ENCODE measurements at places on chromosomes 13 and 19. TPM values are rescaled to one million over a fixed set of nuclear protein-coding genes. Genes with fewer than 3 reads are reported as not detected.

DNA sequence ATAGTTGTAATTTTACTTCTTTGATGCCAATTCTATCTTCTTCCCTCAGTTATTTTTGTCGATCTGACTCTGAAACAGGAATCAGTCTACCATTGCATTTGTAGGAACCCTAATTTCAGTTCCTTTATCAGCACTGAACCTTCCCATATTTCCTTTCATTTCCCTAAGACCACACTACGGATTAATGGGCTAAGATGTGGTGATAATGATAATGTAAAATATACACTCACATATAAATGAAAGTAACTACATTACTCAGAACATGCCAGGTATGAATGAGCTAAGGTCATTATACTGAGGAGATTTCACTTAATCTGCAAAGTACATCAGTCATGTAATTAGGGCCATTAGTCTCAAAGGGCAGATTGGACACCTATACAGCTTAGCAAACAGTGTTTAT lies 60.2 kb upstream of the RFC3 start:
- no peak for DNase-seq
- no peak overlapping the region for H3K4me3 ChIP-seq
- H3K4me1 ChIP-seq, result peaks cover 7% of the 10 kb centered on the region
- no peaks in the 10 kb centered on the region for H3K36me3 ChIP-seq
- no peak overlapping the region for H3K27ac ChIP-seq
- no peaks in the 10 kb centered on the region for H3K27me3 ChIP-seq

Gene TPTE2
- total RNA-seq, result not detected

- no peaks in the 10 kb centered on the region for H3K4me1 ChIP-seq
- no peak overlapping the region for H3K4me3 ChIP-seq
- no peak overlapping the region for H3K27ac ChIP-seq
- no peak for DNase-seq
- no peaks in the 10 kb centered on the region for H3K27me3 ChIP-seq
- H3K36me3 ChIP-seq, result no peaks in the 10 kb centered on the region
These were observed 12.0 kb upstream of the MYO1F start for GRCh38 chr19:8589177-8589714.

Gene CBY2
- not detected for total RNA-seq

DNA sequence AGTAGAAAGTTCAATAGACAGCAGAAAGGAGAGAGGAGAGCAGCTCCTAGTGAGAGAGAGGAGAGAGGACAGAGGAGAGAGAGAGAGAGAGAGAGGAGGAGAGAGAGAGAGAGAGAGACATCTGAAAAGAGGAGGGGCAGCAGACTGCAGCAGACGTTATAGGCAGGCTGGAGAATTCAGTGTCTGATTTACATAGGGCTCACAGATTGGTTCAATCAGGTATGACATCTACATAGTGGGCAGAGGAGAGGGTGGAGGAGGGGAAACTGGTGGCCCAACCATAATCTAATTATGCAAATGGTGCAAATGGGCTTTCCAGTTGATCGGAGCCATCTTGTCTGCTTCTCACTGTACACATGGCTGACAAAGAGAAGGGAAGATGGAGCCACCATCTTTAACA lies 221.3 kb upstream of the TRPC4 start:
- H3K36me3 ChIP-seq, result no peaks in the 10 kb centered on the region
- H3K27me3 ChIP-seq, result no peaks in the 10 kb centered on the region
- peak; percentile 21 for DNase-seq
- H3K4me3 ChIP-seq, result no peak overlapping the region
- no peak overlapping the region for H3K27ac ChIP-seq

DNA sequence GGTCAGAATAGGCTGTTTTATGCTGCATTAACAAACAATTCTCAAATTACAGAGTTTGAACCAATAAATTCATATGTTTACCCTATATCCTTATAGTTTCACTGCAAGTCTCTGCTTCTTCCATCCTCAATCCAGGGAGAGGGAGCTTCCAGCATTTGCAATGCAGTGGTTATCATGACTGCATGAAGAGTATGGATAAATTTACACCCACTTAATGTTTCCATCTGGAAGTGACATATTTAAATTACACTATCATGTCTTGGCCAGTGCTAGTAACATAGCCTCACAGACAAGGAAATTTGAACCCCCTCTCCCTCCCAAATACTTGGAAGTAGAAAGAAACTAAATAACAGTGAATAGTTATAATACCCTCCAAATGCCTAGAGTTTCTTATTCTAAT lies 33.5 kb upstream of the UFM1 start:
- no peak overlapping the region for H3K4me3 ChIP-seq
- no peaks in the 10 kb centered on the region for H3K4me1 ChIP-seq
- no peaks in the 10 kb centered on the region for H3K27me3 ChIP-seq
- H3K36me3 ChIP-seq, result no peaks in the 10 kb centered on the region
- DNase-seq, result no peak

- no peaks in the 10 kb centered on the region for H3K27me3 ChIP-seq
- no peaks in the 10 kb centered on the region for H3K4me1 ChIP-seq
- no peak for DNase-seq
- H3K4me3 ChIP-seq, result no peak overlapping the region
- H3K27ac ChIP-seq, result no peak overlapping the region
These were observed 157.5 kb downstream of the PCDH20 start for GRCh38 chr13:61258185-61258584.

DNA sequence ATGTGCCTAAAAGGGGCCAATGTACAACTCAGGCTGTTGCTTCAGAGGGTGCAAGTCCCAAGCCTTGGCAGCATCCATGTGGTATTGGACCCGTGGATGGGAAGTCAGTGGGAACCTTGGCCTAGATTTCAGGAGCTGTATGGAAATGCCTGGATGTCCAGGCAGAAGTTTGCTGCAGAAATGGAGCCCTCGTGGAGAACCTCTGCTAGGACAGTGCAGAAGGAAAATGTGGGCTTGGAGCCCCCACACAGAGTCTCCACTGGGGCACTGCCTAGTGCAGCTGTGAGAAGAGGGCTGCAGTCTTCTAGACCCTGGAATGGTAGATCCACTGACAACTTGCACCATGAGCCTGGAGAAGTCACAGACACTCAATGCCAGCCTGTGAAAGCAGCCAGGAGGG lies 28.5 kb downstream of the GPC5 start:
- no peak for DNase-seq
- no peaks in the 10 kb centered on the region for H3K27me3 ChIP-seq
- no peak overlapping the region for H3K4me3 ChIP-seq
- H3K4me1 ChIP-seq, result no peaks in the 10 kb centered on the region
- H3K36me3 ChIP-seq, result no peaks in the 10 kb centered on the region

Gene POP4
- 81.9 TPM for total RNA-seq

Gene MUC16
- total RNA-seq, result not detected

DNA sequence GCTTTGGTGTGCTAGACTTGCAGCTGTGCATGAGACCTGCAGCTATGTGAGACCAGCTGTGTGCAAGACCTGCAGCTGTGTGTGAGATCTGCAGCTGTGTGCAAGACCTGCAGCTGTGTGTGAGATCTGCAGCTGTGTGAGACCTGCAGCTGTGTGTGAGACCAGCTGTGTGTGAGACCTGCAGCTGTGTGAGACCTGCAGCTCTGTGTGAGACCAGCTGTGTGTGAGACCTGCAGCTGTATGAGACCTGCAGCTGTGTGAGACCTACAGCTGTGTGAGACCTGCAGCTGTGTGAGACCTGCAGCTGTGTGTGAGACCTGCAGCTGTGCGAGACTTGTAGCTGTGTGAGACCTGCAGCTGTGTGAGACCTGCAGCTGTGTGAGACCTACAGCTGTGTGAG lies 6.7 kb upstream of the DCUN1D2 start:
- H3K4me3 ChIP-seq, result no peak overlapping the region
- peaks cover 21% of the 10 kb centered on the region for H3K4me1 ChIP-seq
- no peak overlapping the region for H3K27ac ChIP-seq
- H3K27me3 ChIP-seq, result no peaks in the 10 kb centered on the region
- H3K36me3 ChIP-seq, result peaks cover 65% of the 10 kb centered on the region

Gene KLK4
- 0.48 TPM for total RNA-seq

DNA sequence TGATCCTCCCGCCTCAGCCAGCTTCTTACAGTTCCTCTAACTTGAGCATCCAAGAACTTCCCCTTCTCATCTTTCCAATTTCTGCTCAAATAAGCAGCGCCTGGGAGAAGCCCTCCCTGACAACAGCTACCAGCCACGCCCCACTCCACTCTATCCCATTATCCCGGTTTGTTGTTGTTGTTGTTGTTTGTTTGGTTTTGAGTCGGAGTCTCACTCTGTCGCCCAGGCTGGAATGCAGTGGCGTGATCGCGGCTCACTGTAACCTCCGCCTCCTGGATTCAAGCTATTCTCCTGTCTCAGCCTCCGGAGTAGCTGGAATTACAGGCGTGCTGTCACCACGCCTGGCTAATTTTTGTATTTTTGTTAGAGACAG lies 822 bp upstream of the PTPRS start:
- DNase-seq, result no peak
- no peaks in the 10 kb centered on the region for H3K4me1 ChIP-seq
- no peak overlapping the region for H3K27ac ChIP-seq
- H3K36me3 ChIP-seq, result no peaks in the 10 kb centered on the region

Gene ZNF536
- 14.2 TPM for total RNA-seq

Gene PLEKHF1
- 1.7 TPM for total RNA-seq

GRCh38 chr13:30033681-30034457 lies 183.5 kb upstream of the UBL3 start:
- peak overlapping the region; percentile 16 for H3K27ac ChIP-seq
- no peaks in the 10 kb centered on the region for H3K36me3 ChIP-seq
- no peak overlapping the region for H3K4me3 ChIP-seq
- H3K4me1 ChIP-seq, result peaks cover 32% of the 10 kb centered on the region

Gene LILRA2
- not detected for total RNA-seq

Gene POU4F1
- total RNA-seq, result 97.0 TPM

DNA sequence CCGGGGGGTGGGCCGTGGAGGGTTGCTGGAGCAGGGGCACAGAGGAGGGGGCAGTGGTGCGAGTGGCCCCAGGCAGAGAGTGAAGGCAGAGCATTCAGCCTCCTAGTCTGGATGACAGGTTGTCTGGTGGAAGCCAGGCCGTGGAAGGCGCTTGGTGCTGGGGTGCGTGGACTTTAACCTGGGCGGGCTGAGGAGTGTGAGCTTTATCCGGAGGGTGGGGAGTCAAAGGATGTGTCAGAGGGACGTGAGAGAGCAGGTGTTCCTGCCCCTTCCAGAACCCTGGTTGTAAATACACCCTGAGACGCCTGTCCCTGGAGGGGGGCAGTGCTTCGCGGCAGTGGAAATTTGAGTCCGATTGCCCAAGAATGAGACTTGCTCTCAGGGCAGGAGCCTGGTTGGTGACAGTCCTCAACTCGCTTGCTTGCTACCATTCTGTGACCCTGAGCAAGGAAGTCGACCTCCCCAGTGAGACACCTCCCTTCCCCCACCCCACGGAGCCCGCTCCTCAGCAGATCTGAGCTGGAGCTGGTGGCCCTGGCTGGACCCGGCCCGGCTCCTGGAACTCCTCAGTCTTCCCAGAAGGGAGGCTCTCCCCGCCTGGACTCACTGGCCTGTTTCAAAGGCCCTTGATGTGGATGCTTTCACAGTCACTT lies 2.3 kb downstream of the SPPL2B start:
- peaks cover 4% of the 10 kb centered on the region for H3K36me3 ChIP-seq
- no peak overlapping the region for H3K4me3 ChIP-seq
- H3K27me3 ChIP-seq, result no peaks in the 10 kb centered on the region
- no peak overlapping the region for H3K27ac ChIP-seq
- H3K4me1 ChIP-seq, result peaks cover 34% of the 10 kb centered on the region

DNA sequence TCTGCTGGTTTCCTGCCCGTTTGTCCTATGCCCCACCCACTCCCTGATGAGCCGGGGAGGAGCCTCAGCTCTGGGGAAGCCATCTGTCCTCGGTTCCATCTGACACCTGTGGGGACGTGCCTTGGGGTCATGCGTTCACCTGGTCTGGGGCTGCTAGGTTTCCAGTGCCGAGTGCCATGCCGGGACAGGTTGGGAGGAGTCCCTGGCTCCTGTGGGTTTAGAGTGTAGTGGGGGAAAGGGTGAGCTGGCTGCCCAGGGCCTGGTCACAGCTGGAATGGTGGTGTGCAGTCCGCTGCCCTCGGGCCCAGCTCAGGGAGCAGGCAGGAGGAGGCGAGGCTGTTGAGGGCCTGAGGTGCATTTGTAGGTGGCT lies 2.5 kb downstream of the KDM4B start:
- H3K4me3 ChIP-seq, result peak overlapping the region; percentile 66
- DNase-seq, result no peak
- H3K27me3 ChIP-seq, result no peaks in the 10 kb centered on the region
- H3K36me3 ChIP-seq, result no peaks in the 10 kb centered on the region
- no peak overlapping the region for H3K27ac ChIP-seq
- peaks cover 5% of the 10 kb centered on the region for H3K4me1 ChIP-seq

DNA sequence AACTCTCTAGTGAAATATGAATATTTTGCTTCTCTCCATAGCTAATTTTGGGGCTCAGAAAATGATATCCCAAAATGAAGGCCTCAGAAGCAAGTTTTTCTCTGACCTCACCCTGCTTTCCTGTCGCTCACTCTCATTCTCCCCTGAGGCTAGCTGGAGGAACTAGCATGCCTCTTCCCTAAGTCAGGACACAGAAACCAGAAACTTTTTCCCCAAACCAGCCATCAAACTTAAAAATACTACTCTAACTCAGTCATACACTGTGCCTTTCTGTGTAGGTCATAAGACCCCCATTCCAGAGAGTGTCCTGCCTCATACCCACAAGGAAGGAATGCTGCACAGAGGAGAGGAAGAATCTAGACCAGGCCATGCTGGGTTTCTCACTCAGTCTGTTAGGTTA lies 329.6 kb downstream of the PCDH20 start:
- no peak overlapping the region for H3K4me3 ChIP-seq
- H3K27ac ChIP-seq, result no peak overlapping the region
- H3K36me3 ChIP-seq, result no peaks in the 10 kb centered on the region
- no peak for DNase-seq
- no peaks in the 10 kb centered on the region for H3K4me1 ChIP-seq
- H3K27me3 ChIP-seq, result no peaks in the 10 kb centered on the region

DNA sequence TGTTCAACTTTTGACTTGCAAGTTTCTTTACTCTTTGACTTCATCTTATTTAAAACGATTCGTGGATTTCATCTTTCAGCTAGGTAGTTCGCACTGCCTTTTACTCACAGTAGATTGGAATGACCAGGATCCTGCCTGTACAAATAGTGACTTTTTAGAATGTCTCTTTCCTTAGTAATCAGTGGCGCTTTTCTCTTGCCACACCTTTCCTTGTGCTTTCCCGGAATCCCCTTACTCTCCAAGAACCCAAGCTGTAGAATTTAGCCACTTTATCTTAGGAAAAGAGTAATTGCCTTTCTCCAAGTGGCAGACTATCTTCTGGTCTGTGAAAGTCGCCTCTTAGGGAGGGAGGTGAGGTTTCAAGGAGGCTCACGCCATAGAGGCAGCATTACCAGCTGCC lies 123.4 kb downstream of the LMO7 start:
- DNase-seq, result no peak
- no peaks in the 10 kb centered on the region for H3K36me3 ChIP-seq
- H3K4me3 ChIP-seq, result no peak overlapping the region
- no peaks in the 10 kb centered on the region for H3K27me3 ChIP-seq
- no peak overlapping the region for H3K27ac ChIP-seq
- H3K4me1 ChIP-seq, result peaks cover 10% of the 10 kb centered on the region

DNA sequence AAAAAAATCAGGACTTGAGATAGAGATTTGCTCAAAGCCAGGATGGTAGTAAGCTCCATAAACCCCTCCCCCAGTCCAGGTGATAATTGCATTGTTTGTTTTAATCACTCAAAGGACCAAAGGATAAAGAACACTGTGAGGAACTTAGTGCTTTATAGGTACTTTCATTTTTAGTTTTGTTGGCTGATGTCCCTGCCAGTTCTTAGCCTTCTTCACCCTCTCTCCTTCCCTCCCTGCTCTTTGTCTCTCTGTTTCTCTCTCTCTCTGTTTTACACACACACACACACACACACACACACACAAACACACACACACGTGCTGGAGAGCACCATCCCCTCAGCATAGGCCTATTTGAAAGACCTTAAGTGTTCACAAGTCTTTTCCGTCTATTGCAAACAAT lies 5.2 kb downstream of the FRY start:
- H3K27ac ChIP-seq, result no peak overlapping the region
- peak; percentile 10 for DNase-seq
- H3K36me3 ChIP-seq, result no peaks in the 10 kb centered on the region
- no peak overlapping the region for H3K4me3 ChIP-seq
- H3K27me3 ChIP-seq, result no peaks in the 10 kb centered on the region

Gene SPRY2
- 122 TPM for total RNA-seq

Measured in SJCRH30 (cell line).